ENCODE measurements at places on chromosomes 16 and 17.

DNA sequence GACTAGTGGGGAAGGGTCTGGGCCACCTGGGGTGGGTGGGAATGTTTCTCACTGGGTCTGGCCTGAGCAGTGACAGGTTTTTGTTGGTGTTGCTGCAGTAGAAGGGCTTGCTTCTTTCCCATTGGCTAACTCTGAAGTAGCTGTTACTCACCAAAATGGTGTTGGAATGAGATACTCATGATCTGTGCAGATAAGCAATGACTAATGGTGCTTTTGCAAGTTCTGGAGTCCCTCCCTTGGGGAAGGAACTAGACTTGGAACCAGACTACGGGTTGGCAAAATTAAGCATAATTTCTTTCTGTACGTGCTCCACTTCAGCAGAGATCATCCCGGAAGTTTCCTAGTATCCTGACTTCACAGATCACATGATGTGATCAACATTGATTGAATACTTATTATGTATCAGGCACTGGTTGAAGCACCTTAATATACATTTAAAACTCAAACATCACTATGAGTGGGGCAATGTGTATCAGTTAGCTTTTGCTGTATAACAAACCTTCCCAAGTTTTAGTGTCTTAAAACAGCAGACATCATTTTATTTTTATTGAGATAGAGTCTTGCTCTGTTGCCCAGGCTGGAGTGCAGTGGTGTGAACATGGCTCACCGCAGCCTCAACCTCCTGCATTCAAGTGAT, 30.1 kb downstream of the CHP2 start:
- no peak for DNase-seq

DNA sequence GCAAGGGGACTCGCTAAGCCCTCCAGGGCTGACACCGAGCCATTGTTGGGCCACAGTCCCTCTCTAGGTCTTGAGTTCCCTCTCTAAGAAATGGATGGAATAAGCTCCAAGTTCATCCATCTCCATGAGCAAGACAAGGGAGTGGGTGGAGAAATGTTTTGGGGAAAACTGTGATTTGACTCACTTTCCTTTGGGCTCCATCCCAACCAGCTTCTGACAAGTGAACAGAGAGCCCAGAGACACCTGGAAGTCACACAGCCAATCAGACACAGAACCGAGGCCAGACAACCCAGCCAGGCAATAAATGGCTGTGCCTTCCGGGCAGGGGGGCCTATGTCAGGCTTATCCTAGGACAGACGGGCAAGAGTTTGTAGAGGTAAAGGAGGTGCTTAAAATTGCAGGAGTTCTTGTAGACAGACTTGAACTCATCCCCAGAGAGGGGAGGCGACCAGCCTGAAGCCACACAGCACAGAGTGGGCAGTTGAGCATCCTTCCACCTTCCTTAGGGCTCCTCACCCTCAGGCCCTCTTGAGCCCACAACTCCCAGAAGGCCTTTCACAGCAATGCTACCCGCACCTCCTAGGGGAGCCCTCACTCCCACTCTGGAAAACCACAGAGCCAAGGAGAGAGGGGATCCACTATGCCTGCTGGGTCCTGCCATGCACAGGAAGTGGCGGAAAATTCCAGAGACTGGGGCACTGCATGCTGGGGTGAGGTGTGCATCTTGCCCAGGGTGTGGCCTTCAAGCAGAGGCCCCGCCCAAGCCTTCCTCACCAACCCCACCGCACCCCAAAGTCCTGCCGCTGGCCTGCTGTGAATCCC, 9.5 kb upstream of the FAM83G start:
- peak; percentile 27 for DNase-seq

GRCh38 chr17:48241131-48241591, 133.6 kb downstream of the SNX11 start:
- no peak for DNase-seq

GRCh38 chr17:56085576-56086267, 67.6 kb upstream of the ANKFN1 start:
- DNase-seq: no peak

- peak; percentile 93 for DNase-seq
Measured at GRCh38 chr17:15453782-15454181, 13.6 kb downstream of the CDRT4 start.

DNA sequence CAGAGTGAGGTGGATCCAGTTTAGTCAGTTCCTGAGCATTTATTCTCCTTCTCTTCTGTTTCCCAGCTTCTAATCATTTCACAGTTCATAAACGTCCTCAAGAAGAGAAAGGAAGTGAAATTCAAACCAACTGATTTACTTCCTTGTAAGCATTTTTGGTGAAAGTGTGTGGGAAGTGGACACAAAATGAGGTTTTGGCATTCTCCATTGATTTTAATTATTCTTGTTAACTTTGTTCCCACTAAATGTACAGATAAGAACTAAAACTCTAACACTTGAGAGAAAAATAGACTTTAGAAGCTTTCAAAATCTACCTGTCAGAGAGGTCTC, 42.7 kb upstream of the CORO6 start:
- DNase-seq: no peak

DNA sequence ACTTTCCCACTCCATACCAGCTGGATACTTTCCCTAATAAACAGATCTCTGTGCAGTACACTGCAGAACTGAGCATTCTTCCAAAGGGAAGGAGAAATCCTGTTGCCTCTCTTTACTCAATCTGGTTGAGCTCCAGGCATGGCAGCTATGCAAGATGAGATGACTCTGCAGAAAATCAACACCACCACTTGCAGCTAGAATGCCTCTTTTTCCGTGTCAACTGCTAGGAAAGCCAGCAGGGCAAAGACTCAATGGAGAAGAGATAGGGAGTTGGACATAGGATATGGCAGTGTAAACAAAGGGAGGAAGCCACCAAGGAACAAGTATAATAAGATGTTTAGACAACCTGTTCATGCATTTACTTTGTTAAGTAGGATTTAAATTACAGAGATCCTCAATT, 40.4 kb upstream of the CORO6 start:
- DNase-seq: no peak

GRCh38 chr16:4111748-4112696, 4.2 kb downstream of the ADCY9 start:
- DNase-seq: no peak

GRCh38 chr17:39536468-39536867, 71.3 kb downstream of the NEUROD2 start:
- DNase-seq: no peak

DNA sequence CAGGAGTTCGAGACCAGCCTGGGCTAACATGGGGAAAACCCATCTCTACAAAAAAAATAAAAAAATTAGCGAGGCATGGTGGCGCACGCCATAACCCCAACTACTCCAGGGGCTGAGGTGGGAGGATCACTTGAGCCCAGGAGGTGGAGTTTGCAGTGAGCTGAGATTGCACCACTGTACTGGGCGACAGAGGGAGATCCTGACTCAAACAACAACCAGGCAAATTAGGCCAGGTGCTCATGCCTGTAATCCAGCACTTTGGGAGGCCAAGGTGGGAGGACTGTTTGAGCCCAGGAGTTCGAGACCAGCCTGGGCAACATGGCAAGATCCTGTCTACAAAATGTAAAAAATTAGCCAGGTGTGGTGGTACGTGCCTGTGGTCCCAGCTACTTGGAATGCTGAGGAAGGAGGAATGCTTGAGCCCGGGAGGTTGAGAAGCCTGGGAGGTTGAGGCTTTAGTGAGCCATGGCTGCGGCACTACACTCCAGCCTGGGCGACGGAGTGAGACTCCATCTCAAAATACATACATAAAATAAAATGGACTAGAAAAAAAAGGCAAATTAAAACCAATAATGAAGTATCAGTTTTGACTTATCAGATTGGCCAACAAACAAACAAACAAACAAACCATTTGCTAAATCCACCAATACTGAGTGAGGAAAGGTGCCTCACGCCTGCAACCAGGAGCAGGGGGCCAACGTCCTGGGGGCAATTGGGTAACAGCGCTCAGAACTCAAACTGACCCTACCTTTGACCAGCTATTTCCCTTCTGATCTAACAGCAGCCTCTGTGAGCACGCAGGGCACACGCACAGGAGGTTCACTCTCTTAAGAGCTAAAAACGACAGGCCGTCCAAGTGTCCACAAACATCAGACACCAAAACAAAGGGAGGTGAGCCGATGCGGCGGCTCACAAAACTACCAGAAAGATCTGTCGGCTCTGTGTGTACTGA, 19.4 kb upstream of the FASN start:
- DNase-seq: peak; percentile 62

- DNase-seq: no peak
Measured at GRCh38 chr16:74257061-74257460, 39.6 kb upstream of the PSMD7 start.

- peak; percentile 93 for DNase-seq
Measured at GRCh38 chr16:57815987-57816745, 13.9 kb upstream of the KIFC3 start.

DNA sequence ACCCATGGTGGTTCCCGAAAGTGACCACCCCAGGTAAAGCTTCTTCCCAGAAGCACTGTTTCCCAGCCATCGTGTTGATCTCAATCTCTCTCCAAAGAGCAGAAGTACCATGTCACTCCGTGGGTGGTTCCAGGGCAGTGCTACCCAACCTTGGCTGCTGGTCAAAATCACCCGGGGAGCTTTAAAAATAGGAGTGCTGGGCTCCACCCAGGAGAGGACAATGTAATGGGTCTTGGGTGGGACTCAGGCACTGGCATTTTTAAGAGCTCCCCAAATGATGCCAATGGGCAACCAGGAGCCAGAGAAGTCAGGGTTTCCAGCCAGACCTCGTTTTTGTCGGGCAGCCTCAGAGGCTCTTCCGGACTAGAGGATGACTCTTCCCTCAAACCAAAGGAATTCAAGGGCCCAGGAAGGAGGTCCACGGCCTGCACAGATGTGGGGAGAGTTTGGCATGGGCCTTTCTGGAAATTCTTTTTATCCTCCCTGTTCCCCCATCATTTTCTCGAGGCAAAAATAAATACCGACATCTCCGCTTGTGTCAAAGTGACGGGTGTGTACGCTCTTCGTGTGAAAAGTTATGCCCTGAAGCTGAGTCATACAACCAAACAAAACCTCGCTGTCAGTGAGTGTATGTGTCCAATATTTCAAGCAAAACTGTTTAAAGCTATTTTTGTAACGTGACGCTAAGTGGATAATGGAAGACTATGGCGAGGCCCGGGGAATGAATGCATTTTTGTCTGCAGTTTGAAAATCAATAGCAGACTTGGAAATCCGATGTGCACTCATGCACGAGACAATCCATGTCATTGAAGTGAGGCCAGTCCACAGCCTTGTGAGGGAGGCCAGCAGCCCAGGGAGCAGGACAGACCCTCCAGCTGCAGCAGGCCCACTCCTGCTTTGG, 364.1 kb downstream of the FOXL1 start:
- DNase-seq: no peak

GRCh38 chr16:63596716-63597115, 1525.1 kb downstream of the CDH11 start:
- DNase-seq: no peak

GRCh38 chr17:40122136-40122998, 596 bp downstream of the MSL1 start:
- DNase-seq: peak; percentile 33

DNA sequence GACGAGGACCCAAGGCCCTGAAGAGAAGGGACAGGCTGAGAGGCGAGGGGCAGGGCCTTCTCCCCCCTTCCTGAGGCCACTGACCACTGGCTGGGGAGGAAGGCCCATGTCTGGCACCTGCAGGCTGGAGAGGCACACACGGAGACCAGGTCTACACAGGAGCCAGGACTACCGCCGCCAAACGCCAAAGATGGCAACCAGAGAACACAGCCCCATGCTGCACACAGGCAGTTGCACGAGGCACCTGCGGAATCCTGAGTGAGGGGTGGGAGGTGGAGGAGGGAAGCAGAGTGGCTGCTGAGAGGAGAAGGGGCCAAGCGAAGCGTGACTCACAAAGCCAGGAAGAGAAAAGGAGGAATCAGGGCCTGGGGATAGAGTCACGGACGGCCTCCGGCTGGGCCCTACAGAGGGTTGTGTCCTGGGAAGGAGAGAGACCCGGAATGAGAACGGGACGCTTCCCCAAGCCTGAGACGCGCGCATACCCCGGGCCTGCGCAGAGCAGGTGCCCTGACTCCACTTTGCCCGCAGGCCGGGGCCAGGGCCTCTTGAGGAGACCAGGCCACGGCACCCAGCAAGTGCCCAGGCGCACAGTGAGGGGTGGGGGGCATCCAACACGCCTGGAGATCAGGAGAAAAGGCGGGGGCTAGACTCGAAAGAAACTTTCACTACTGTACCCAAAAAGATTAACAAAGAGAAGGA, 28.7 kb upstream of the C16orf95 start:
- DNase-seq: no peak

Measured in small intestine (tissue), 16 donors.